Dermis microvascular lymphatic vessel endothelial cell (primary cell): ENCODE measurements at places on chromosomes 3 and 15. TPM values are rescaled to one million over a fixed set of nuclear protein-coding genes. Genes with fewer than 3 reads are reported as not detected.

DNA sequence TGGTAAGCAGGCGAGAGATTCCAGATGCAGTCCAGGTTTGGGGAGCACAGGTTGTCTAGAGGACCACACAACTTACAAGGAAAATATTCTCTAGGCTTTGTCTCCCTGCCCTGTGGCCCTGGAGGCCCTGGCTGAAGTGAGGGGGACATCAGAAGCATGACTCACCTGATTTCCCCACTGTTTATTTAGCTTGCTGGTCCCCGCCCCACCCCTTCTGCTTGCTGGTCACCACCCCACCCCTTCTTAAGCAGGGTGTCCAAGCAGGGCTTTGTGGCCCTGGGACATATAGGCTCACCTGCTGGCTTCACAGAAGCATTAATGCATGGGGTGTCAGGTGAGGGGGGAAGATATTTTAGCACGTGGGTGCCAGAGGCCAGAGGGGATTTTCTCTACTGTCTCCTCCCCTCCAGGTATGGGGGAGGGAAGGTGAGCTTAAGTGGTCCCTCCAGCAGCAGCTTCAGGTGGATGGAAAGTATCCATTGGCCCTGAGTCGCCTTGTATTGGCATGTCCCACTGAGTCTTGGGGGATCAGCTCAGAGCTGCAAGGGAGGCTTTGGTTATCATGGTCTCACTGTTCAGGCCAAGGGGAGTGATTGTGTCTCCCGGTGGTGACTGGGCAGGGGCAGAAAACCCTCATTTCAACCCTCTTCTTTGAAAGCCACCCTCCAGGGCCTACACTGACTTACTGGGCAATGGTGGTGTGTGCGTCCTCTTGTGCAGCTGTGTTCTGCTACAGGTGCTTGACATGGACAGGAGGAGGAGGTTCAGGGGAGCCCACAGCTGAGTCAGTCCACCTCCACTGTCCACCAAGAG is 49.8 kb downstream of the GASK1A start:
- DNase-seq: no peak

DNA sequence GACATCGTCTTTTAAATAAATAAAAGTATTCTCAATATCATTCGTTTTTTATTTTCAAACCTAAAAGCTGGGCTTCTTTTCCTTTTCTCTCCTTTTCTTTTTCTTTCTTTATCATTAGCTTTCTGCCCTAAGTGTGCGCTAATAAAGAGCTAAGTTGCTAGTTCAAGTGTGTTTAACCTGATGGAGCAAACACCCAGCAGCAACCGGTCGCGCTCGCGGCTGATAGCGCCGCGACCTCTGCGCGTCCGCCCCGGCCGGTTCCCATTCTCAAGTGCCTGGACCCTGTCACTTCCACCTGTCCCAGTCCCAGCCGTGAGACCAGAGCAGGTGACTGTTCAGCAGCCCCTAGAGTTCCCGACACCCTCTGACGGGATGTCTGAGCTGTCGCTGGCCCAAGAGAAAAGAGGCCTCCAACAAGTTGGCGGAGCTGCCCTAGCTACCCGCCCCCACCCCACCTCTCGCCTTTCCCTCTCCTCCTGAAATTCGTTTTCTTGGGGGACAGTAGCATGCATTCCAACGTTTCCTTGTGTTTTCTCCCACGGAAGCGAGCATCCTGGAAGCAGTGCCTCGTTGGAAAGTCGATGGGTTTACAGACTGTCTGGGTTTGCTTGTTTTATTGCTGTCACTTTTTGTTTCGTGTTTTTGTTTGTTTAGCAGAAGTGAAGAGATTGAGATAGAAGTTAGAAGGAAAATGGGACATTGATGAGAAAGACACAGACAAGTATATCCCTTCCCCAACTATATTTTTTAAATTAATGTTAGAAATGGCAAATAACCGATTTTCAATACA is 3.1 kb upstream of the MECOM start:
- DNase-seq: no peak

NME9 gene
- 0.13 TPM in 1 of 2 replicates, not detected in the other for total RNA-seq

DNA sequence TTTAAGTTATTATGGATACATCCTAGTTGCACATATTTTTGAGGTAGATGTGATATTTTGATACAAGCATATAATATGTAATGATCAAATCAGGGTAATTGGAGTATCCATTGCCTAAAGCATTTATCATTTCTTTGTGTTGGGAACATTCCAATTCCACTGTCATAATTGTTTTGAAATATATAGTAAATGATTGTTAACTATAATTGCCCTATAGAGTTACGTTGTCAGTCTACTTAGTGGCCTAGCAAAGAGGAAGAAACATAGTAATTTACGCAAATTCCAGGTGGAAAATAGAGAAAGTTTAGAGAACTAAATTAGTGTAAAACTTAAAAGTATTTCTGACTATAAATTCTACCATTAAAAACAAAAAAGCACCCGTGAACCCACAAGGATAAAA is 24.9 kb downstream of the NXPE3 start:
- no peak for DNase-seq

DNA sequence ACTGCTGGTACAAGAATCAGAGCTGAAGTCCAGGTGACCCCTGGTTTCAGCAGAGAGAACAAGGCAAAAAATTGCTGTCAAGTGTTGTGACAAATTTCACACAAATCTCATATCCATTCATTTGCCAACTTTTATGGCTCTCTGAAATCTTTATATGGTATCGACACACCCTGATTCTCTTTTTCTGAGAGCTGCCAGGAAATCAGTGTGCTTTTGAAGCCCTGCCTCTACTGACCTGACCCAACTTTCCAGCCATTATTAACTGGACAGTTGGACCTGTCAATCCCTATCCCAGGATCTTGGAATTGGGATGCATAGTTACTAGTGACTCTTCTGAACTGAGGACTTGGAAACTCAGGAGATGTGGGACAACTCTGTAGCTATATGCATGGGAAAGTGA is 288.2 kb upstream of the GADL1 start:
- no peak for DNase-seq

DNA sequence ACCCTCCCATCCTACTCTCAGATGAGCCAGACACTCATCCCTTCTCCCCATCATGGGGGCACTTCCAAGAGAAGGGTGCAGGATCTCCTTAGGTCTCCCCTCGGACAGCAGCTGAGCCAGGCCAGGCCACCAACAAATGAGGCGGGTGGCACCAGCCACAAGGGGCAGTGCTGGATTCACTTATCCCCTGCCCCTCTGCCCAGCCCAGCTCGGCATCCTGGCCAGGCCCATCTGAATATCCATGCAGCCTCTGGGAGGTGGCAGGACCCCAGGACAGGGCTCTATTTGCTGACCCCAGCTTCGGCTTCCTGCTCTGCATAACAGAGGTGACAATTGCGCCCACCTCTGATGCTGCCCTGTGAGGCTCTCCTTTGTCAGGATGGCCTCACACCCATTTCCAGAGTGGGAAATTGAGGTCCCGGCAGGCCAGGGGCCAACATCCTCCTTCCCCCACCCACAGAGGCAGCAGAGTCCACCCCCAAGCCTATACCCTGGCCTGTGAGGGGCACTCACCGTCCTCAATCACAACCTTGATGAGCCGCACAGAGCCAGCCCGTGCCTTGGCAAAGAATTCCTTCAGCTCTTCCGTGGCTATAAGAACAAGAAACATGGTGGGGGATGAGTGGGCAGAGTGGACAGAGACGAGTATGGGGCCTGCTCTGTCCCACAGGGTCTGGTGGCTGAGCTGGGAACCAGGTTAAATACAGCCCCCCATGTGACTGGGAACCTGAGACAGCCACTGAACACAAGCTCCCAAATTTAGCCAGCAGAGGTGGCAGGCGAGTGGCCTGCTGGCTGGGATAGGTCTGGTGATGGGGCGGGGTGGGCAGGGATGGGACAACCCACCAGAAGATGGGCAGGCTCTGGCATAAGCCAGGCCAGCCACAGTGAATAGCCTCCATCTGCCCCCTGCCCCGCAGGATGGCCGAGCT is 4.2 kb downstream of the TWF2 start:
- DNase-seq: no peak
